ENCODE measurements at places on chromosomes 7 and 10.

GRCh38 chr10:19719284-19719683 is 96.9 kb upstream of the PLXDC2 start:
- no peak for DNase-seq

DNA sequence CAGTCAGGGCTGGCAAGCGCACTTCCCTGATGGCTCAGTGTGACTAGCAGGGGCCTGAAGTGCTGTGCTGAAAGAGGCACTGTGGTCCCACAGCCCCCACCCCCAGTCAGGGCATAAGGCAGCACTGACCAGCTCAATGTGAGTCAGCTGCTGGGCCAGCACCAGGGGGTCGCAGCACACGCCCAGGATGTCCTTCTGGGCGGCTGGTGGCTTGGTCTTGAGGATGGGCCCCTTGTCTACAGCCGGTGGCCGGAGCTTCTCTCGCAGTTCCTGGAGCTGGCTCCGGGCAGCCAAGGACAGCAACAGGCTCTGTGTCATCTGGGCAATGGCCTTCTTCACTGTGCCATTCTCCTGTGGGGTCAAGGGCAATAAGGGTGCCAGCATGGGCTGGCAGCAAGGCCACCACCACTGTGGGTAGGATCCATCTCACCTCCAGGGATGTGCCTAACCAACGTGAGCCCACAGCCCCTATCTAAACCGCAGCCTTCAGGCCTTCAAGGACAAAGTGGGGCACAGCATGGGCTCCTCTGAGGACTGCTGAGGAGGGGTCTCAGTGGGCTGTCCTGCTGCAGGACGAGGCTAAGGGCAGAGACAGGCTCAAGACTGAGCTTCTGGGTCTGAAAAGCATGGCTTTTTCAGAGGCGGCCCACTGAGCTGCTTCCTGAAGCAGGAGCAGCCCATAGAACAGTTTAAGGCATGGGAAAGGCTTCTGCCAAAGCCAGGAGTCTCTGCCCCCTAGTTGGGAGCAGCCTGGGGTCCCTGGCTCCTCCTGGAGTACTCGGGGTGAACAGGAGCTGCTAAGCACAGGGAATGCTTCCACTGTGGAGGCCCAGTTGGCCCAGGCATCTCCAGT is 62.5 kb downstream of the CSGALNACT2 start:
- no peak for DNase-seq

GRCh38 chr10:112605063-112605462 is 158.0 kb downstream of the VTI1A start:
- DNase-seq: no peak

- no peak for DNase-seq
These were observed 23.6 kb upstream of the PDCD4 start for GRCh38 chr10:110848106-110848505.

DNA sequence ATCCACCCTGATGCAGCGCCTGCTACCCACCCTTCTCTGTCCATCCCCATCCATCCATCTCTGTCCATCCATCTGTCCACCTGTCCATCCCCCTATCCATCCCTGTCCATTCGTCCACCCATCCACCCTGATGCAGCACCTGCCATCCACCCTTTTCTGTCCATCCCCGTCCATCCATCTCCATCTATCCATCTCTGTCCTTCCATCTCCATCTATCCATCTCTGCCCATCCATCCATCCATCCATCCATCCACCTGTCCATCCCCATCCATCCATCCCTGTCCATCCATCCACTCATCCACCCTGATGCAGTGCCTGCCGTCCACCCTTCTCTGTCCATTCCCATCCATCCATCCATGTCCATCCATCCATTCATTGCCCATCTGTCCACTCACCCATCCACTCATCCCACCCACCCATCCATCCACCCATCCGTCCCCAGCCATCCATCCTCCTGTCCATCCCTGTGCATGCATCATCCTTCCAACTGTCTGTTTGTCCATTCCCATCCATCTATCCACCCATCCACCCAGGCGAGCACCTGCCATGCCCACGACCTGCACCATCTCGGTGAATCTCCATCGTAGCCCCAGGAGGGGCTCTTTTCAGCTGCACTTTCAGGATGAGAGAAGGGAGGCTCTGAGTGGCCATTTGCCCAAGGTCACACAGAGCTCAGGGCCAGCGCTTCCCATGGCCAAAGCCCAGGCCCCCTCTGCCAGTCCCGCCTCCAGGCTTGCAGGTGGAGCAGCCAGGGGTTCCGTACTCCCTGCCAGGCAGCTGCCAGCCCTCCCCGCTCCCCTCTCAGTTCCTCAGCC is 137.4 kb downstream of the LHPP start:
- DNase-seq: no peak

Data from activated CD8-positive, alpha-beta memory T cell treated with anti-CD3 and anti-CD28 coated beads for 4 hours (primary cell).